Frontal cortex (tissue), 4 donors: ENCODE measurements at places on chromosomes 6 and 20. TPM values are rescaled to one million over a fixed set of nuclear protein-coding genes. Genes with fewer than 3 reads are reported as not detected.

Gene DEFB124
- not detected for total RNA-seq

Gene TOX2
- 0.41 TPM for total RNA-seq

Gene SH3BGRL2
- 23.6 TPM for total RNA-seq

Gene POM121L2
- not detected for total RNA-seq

Gene AGPAT1
- 14.3 TPM for total RNA-seq

Gene KCNK16
- not detected for total RNA-seq

Gene ADNP
- 68.1 TPM for total RNA-seq

Gene IL17F
- total RNA-seq, result not detected
